Stimulated activated CD4-positive, alpha-beta T cell treated with anti-CD3 and anti-CD28 coated beads, Interleukin-1b, Interleukin-23, amount 100 ng/mL, for 24 hours (primary cell): ENCODE measurements at places on chromosomes 1 and 21.

GRCh38 chr1:29255134-29255666, 18.9 kb downstream of the PTPRU start:
- no peak for DNase-seq

GRCh38 chr1:25257196-25257595, 9.9 kb upstream of the RSRP1 start:
- DNase-seq: no peak

DNA sequence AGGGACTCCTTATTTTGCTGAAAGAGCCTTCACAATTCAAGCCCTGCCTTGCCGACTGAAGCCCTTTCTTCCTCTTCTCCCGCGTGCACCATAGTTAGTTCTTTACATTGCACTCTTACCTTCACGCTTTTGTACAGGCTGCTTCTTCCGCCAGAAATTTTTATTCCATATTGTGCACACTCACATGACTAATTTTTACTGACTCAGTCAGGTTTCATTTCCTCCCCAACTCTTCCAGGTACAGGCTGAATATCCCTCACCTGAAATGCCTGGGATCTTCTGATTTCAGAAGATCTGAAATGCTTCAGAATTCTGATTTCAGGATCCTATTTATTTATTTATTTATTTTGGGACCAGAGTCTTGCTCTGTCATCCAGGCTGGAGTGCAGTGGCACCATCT, 172.8 kb downstream of the ZNF281 start:
- no peak for DNase-seq

- DNase-seq: no peak
These were observed 348.5 kb downstream of the PTPRU start for GRCh38 chr1:29584776-29585175.

- DNase-seq: no peak
These were observed 183.1 kb upstream of the IVNS1ABP start for GRCh38 chr1:185500001-185500626.

- DNase-seq: no peak
These were observed 107.0 kb upstream of the TLR5 start for GRCh38 chr1:223249854-223250631.

GRCh38 chr1:247358920-247359319, 27.3 kb upstream of the ZNF496 start:
- no peak for DNase-seq

DNA sequence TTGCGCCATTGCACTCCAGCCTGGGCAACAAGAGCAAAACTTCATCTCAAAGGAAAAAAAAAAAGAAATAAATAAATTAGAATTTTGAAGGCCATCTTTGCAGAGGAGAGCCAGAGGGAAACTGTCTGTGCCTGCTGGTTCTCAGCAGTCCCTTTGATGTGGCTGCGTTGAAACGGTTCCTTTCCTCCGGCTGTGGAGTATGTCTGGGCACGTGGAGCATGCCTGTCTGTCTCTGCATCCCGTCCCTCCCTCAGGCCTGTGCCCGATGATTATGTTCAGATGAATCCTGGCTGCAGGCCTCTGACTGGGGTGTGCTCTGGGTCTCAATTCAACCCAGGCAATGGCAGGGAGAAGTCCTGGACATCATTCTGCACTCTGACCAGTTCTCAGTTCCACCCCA, 33.4 kb downstream of the KIAA1614 start:
- no peak for DNase-seq

GRCh38 chr1:227890451-227891222, 57.1 kb downstream of the WNT9A start:
- no peak for DNase-seq

DNA sequence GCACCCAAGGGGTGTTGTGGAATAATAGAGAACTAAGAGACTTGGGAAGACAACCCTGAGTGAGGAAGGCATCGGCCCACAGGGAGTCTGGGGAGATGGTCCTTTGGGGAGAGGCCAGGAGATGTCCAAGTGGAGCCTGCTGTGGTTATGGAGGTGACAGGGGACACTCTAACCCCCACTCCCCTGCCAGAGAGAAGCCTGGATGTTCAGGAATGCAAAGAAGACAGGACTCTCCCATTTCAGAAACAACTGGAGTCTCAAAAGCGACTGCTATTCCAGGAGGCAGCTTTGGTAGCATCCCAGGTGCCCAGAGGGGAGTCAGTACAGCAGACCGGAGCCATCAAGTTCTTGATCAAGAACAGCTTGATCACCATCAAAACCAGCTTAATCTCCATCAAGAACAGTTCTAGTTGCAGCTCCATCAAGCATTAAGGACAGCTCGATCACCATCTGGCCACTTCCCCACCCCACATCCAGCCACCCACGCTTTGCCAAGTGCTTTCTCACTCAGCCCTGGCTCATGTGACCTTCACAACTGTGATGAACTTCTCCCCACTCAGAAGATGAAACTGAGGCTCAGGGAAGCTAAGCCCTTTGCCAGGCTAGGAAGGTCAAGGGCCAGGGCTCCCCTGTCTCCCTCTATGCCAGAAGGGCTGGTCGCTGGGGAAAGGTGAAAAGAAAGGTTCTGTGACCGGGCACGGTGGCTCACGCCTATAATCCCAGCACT, 743 bp downstream of the CD52 start:
- no peak for DNase-seq

DNA sequence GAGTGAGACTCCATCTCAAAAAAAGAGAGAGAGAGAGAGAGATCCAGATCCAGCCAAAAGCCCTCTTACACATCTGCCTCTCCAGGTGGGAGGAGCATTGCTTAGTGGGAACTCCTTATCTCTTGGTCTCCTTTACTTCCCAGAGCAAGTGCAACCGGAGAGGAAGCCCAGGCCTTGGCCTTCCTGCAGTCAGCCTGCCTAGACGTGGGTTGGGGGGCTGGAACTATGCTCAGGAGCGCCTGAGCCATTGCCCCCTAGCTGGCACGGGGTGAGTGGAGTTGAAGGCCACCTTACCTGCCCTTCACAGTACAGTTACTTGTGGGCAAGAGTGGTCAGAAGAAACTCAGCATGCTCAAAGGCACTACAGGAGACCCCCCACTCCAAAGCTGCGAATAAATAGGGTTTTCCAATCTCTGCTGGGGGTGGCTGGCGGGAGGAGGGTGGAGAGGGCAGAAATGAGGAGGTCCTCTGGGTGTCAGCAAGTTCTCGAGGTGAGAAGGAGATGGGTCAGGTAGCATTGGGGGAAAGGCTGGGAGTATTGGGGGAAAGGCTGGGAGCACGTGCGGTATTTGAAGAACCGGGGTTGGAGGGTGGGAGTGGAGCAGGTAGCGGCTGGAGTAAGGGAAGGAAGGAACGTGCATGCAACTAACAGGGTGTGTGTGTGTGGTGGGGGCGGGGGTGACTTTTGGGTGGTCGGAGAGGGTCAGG, 4.7 kb upstream of the DMBX1 start:
- DNase-seq: no peak

- no peak for DNase-seq
These were observed 13.2 kb downstream of the AMPD2 start for GRCh38 chr1:109632671-109633346.

GRCh38 chr1:92488416-92488815, 1.7 kb upstream of the GFI1 start:
- DNase-seq: no peak

DNA sequence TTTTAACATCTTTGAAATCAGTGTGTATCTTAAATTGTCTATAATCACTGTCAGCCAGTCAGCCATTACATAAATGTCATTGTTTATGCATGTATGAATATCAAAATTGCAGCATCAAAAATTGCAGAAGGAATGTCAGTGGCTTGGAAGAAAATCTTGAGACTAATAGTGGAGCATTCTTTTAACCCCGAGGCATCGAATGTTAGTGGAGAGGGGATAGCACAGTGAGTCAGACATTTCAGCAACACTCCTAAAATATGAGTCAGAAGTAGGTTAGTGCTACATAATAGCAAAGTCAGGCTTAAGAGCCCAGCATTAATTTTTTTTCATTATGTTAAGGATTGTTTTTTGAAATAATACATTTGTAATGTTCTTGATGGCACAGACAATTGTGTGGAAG, 45.5 kb downstream of the SNRPE start:
- no peak for DNase-seq

DNA sequence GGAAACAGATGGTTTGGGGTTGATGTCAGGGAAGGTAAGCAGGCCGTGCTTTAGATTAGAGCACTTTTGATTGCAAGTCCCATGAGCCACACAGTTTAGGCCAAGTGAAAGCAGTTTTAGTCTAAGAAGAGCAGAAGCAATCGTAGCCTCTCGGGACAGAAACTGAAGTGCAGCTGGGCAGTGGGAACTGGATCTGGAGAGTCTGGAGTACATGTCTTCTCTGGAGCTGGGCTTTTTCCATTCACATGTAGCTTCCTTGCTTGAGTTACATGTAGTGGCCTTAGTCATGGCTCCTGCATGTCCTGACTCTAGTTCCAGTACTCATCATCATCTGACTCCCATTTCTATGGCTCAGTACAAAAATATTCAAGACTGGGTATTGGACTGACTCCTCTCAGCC, 16.7 kb downstream of the CAMTA1 start:
- DNase-seq: no peak

DNA sequence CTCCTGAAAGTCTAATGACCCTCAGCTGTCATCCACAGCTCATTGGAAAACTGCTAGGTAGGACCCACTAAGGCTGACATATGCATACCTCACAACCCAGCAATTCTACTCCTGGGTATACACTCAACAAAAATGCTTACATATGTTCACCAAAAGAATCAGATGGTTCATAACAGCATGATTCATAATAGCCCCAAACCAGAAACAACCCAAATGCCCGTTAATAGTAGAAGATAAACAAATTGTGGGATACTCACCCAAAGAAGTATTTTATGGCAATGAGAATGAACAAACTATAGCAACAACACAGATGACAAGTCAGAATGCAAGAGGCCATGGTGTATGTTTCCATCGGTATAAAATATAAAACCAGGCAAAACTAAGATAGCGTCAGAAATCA, 124.6 kb downstream of the HLCS start:
- no peak for DNase-seq
